ENCODE measurements at places on chromosomes 3 and 15.
A peak's percentile ranks its signal among the peaks of the same experiment; 100 is the strongest.

DNA sequence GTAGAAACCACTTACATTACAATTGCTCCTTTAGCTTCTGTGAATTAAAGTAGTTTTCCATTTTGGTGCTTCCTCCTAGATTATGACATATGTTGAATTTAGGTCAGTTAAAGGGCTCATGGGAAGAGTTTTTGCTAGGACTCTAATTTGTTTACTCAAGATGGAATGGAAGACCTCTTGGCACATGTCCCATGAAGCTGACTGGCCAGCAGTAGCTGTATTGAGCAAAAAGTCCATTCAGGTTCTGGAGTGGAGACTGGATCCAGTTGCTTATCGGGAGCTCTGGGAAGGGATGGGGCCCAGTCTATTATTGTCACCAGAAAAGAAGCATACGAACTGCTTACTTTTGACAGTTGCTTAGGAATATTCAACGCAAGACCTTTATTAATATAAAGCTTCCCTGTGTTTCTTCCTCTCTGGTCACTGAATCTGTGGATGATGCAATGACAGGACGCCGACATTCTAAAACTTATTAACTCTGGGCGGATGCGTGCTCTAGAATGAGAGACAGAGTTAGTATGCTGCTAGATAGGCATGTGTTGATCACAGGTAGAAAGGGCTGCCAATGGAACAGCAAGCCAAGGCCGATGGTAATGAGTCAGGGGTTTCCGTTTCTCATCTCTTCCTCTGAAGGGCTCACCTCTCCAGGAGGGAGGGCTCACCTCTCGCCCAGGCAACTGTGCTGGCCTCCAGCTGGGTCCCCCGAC is 155.8 kb downstream of the NR1D2 start:
- no peak for DNase-seq

- no peak for DNase-seq
Observed at GRCh38 chr15:59173194-59173593, 33.4 kb upstream of the LDHAL6B start.

DNA sequence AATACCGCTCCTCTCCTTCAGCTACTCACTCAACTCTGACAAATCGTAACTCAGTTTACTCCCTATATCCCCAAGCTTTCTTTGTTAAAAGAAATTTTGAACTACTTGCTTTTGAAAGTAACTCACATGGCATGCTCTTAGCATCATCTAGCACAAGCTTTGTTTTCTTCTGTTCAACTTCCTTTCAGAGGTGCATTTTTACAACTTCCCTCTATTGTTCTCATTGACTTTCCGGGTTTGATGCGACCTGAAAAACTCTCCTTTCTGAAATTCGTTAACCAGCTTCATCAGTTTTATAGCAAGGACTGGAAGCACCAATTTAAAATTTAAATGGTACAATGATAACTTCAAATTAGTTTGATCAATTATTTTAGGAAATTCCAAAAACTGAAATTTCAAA is 629.5 kb upstream of the TGFBR2 start:
- DNase-seq: no peak

DNA sequence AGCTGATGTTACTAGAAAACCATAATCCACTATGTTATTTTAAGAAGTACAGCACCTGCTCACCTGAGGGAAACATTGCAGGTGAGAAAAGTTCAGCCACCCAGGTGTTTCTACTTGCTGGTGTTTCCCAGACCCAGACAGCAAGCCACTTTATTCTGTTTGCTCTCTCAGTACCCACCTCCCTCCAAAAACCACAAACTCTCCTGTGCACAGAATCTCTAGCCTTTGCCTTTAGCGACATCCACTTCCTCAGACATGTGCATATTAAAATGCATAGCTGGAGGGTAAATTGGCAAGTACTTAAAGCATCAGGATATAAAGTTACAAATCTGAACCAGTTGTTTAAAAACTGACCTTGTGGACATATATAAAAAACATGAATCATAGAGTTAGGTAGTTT is 36.7 kb downstream of the VGLL3 start:
- DNase-seq: peak; percentile 8

DNA sequence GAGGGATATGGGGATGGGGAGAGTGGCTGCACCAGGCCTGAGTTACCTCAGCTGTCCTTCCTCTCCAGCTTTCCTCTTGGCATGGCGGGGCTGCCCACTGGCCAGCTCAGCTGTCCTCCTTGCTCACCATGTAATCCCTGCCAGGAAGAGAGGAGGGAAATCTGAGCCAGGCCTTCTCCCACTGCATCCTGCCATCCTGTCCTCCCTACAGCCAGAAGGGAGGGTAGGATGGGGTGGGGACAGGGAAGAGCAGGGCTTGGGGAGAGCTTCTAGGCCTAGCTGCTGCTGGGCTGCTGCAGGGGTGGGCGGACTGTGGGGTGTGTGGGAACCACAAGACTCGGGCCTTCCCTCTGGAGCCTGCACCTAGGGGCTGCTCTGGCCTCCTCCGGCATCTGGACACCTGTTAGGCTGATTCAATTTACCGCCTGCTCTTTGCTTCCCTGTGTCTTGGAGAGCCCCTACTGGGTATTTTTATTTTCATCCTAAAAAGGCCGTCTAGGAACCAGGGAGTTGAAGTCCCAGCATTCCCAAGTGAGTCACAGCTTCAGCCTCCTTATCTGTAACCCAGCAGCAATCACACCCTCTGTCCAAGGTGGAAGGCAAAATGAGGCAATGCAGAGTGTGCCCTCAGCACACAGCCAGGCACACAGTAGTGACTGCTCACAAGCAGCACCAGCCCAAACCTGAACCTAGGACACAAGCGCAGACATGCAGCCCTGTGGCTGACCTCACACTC is 13.1 kb upstream of the KY start:
- no peak for DNase-seq

GRCh38 chr3:16849229-16849628 is 35.5 kb upstream of the PLCL2 start:
- DNase-seq: peak; percentile 86

- DNase-seq: no peak
Observed at GRCh38 chr15:89728254-89728653, 22.8 kb downstream of the MESP1 start.

- peak; percentile 68 for DNase-seq
Observed at GRCh38 chr15:31405200-31405920, 78.7 kb downstream of the KLF13 start.

GRCh38 chr3:43074901-43075689 is 30.8 kb downstream of the POMGNT2 start:
- DNase-seq: no peak

GRCh38 chr3:112010636-112011035 is 11.9 kb downstream of the TAGLN3 start:
- DNase-seq: no peak

DNA sequence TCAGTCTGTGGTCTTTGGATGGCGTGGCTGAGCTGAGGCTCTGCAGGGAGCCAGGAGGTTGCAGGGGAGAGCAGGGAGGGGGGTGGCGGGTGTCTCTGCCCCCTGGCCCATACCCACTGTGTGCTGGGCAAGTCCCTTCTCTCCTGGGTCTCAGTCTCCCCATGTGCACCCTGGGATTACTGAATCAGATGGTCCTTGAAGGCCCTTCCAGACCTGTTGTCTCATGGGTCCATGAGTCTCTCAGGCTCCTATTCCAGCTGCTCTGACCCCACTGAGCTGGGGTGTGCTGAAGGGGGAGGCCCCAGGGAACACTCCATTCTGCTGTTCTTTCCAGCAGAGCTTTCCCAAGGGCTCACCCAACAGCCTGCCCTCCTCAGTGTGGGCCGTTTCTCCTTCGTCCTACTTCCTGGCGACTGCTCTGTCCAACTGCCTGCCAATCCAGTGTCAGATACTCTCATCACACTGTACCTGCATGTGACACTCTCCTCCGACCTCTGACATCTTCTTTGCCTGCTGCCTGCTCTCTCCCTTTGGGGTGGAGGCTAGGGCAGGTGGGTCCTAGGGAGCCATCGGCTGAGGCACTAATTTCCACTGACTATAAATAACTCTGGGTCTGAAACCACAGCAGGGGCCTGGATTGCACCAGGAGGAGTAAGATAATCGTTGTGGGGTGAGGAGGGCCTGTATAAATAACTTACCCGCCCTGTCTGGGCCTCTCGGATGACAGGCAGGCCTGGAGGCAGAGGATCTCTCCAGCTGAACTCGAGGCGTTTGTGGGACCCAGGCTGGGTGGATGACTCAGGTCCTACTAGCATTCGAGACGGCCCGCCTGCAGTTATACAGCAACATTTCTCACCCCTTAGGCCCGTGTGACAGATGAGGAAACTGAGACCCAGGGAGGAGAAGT is 67.1 kb downstream of the ATP2B2 start:
- no peak for DNase-seq

DNA sequence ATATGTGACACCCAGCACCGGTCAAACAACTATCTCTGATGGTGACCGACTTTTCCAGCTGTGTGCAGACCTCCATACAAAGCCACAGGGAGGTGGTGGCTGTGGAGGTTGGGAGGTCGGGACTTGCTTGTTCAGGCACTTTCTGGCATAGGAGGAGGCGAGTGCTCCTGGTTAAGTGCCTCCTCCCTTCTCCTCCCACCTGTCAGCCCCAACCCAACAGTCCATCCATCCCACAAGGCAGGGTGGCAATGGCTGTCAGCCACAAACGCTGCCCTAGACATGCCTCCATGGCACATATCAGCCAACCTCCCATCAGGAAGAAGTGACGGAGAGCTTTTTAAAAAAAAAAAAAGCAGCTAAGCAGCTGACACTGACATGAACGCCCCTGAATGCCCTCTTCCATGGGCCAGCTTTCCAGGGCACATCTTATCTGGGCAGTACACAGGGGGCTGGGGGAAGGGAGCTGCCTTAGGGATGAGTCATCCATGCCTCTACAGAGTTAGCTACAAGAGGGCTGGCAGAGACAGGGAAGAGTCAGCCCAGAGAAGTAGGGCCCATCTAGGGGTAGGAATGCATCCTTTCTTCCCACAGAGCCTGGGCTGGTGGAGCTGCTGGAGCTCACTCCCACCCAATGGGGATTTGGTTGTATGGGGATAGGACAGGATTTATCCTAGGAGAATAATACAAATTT is 41.2 kb downstream of the CCDC12 start:
- DNase-seq: peak; percentile 92

- DNase-seq: no peak
Observed at GRCh38 chr3:61841111-61841845, 279.9 kb downstream of the PTPRG start.

DNA sequence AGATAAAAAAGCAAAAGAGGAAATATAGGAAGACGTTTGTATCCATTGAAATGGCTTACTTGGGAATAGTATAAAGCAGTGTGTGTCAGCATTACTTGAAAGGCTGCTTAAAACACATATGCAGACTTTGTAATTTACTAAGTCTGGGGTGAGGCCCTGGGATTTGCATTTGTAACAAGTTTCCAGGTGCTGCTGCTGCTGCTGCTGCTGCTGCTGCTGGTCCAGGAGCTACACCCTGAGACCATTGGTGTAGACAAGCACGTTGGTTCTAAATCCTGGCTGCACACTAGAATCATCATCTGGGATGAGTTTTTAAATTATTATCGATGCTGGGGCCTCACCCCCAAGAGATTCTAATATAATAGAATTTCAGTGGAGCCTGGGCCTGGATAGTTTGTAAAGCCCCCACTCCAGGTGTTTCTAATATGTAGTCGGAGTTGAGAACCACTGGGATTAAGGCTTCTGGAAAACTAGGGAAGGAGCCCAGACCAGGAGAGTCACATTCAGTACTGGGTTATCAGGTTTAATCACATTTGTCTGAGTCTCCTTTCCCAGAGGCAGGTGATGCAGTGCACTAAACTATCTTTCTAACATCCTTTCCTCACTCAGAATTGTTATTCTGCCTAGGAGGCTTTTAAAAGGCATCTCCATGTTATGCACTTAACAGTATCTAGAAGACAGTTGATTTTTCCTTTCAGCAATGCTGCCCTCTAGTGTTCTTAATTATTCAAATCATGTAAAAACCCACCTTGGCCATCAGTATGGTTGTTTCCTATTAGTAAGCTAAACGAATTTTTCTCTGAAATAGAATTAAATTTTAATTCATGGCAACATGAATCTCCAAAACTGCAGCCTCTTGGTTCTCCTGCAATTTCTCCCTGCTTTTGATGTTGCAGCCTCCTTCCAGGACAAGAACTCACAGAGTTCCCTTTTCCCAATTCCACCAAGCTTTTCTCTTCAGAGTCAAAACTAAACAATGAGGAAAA is 45.4 kb downstream of the SSR3 start:
- DNase-seq: peak; percentile 80

GRCh38 chr3:71951361-71951760 is 166.4 kb upstream of the PROK2 start:
- DNase-seq: no peak

GRCh38 chr3:197428952-197429351 is 126.8 kb downstream of the BDH1 start:
- DNase-seq: no peak

GRCh38 chr15:80060356-80061006 is 1.0 kb downstream of the ZFAND6 start:
- DNase-seq: peak; percentile 66

GRCh38 chr15:88480981-88481380 is 13.5 kb downstream of the MRPS11 start:
- no peak for DNase-seq

GRCh38 chr3:105832644-105833043 is 36.2 kb downstream of the CBLB start:
- no peak for DNase-seq

GRCh38 chr3:185931777-185932612 is 5.8 kb downstream of the TRA2B start:
- DNase-seq: no peak

GRCh38 chr15:72319360-72319984 is 485 bp downstream of the CELF6 start:
- peak; percentile 75 for DNase-seq

GRCh38 chr3:21435871-21436270 is 315.1 kb downstream of the ZNF385D start:
- DNase-seq: peak; percentile 78

DNA sequence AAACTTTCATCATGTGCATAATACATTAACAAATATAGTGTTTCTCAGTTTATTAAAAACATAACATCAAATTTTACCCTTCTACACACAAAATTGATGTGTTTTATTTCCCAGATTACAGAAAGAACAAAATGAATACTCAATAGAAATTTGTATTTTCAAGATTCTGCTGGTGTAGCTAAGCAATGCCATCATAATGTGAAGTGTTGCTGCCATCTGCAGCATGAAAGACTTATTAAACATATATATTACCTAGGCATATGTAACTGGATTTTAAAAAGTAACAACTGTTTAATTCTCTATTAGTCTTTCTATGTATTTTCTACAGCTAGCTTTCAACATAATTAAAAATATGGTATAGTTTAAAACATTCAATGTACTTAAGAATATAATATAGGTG is 27.5 kb downstream of the PLSCR5 start:
- peak; percentile 84 for DNase-seq

GRCh38 chr3:14906355-14906971 is 40.9 kb upstream of the NR2C2 start:
- peak; percentile 64 for DNase-seq

DNA sequence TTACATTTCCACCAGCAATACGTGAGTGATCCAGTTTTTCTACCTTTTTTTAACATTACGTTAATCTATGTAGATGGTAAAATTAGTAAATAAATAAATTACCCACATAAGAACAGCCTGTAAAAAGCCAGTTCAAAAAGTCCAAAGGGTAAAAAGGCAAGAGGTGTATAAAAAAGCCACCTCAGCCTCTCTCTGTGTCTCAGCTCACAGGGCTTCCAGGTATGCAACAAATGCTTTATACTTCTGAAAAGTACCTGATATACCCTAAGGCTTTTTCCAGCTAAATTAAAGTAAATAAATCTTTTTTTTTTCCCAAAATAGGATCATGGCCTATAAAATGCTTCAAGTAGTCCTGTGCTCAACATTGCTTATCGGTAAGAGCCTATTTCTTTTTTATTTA is at the start of gene C3orf85:
TSS of gene C3orf85 (plus strand) at position 197 of the 400 bp plus-strand sequence. CDS start at position 326, 129 bp downstream.
- no peak for DNase-seq

- peak; percentile 61 for DNase-seq
Observed at GRCh38 chr15:85044251-85044853, 62.7 kb downstream of the PDE8A start.

All from stomach (tissue), 19 donors.